ENCODE measurements at places on chromosomes 7 and 10.

DNA sequence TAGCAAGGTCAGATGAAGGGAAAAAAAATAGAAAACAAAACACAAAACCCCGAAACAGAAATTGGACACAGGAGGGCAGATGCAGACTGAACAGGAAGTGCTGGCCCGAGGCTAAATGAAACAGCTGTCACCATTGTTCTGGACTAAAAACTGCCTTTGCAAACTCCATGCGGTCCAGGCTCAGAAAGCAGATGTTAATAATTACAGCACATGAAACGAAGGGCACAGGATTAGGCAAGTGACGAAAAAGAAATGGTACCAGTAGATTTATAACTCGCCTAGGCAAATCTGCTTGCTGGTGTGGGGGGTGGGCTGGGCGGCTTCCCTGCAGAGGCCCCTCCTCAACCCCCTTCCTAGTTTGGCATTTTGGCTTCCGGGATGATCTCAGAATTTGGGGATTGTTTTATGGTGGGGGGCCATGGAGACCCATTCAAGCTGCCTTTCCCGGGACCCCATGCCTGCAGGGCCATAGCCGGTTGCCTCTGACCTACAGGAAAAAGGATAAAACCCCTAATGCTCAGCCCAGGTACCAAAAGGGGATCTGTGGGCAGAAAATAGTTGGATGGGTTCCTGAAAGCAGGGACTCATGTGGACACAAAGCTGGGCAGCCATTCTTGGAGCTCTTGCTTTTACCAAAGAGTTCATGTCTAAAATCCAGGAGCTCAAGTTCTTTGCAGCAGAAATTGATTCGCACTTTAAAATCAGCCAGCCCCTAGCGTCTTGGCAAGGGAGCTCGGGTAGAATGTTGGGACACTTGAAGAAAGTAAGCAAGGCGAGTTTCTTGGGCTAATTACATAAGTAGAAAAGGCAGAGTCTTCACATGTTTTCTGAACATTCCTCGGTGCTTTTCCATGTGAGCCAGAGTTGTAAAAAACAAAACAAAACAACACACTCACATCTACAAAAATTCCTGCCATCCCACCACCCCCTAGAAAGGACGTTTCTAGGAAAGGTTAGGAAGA lies 39.0 kb upstream of the EMX2 start:
- no peak for DNase-seq

- no peak for DNase-seq
Observed at GRCh38 chr10:131109726-131110125, 201.8 kb downstream of the TCERG1L start.

DNA sequence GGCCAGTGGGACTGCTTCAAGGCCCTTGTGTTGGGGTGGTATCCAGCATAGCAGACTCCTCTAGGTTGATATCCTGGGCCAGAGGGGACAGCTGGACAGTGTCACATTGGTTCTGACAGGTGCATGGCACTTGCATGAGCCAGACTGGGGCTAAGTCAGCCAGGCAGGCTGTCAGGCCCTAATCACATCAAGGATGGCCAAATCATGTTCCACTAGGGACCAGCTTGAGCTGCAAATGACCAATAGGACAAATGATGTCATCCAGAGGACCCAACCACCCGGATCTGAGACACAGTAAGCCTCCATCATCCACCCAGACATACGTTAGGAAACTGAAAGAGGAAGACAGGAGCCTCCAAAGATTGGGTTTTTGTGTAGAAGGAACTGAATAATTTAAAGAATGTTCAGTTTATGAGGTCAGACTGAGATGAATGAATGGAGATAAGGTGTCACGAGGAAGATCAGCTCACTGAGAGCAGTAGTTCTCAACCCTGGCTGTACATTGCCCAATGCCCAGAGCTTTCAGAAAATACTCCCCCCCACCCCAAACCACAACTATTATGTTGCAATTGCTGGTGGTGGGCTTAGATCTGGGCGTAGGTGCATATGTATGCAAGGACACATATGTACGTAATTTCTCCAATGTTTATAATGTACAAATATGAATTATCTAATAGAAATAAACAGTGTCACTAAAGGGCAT lies 75.2 kb upstream of the INHBA start:
- DNase-seq, result no peak

DNA sequence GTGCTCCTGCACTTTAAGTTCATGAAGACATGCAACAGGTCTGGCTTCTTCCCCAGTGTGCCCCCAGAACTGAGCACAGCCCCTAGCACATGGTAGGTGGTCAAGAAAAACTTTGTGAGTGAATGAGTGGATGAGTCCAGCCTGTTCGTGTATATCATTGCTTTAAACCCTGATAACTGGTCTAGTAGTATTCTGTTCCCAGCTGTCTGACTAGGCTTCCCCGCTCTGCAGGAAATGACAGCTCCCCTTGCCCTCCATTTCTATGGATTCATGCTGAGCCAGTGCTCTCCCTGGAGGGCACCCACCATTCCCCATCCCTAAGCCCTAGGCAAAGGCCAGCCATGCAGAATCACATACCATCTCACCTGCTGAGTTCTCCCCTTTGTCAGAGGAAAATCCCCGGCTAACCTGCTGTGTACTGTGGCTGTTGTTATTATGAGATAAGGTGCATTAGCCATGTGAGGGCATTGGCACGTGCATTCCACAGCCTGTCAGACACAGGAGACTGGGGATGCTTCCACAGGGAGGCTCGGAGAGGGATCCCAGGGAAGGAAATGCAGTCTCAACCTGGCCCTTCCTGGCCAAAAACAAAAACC lies 698.9 kb downstream of the GRID1 start:
- no peak for DNase-seq

- peak; percentile 70 for DNase-seq
Observed at GRCh38 chr10:73999703-74000102, 1.8 kb downstream of the VCL start.

- DNase-seq, result no peak
Observed at GRCh38 chr7:135466442-135467206, 43.3 kb downstream of the CNOT4 start.

DNA sequence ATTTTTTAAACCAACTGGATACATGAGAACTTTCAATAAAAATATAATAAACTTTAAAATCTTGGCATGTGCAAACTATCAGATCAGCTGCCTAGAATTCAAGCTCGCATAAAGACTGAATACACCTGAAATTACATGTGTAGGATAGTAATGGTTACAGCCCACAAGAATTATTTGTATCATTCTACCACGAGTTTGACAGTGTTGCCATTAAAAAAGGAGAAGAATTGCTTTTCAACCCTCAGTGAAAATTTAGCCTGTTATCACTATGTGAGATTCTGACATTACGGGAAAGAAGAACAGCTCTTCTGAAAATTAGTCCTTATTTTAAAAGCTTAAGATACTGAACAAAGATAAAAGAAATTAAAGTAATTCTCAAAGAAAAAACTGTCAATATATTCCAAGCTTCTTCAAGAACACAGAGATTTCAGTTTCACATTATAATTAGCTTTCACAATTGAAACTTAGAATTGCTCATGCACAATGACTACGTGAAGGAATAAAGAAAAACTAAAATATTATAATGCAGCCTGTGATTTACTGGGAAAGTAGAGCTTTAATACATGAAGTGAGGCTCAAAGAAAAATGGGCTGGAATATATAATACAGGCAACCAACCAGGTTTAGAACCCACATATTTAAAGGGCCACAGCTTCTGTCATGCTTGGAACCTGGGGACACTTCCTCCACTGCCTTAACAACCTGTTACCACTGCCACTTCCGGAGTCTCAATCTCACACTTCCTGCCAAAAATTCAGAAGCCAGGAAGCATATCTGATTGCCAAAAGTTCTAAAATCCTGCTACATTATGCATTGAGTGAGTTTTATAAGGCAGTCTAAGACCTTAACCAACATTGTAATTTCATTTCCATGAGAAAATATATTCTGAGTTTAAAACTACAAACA lies 23.2 kb downstream of the TPK1 start:
- no peak for DNase-seq

GRCh38 chr7:130114776-130115175 lies 44.4 kb downstream of the KLHDC10 start:
- DNase-seq, result no peak

GRCh38 chr10:1576467-1577372 lies 160.6 kb downstream of the ADARB2 start:
- DNase-seq, result no peak

DNA sequence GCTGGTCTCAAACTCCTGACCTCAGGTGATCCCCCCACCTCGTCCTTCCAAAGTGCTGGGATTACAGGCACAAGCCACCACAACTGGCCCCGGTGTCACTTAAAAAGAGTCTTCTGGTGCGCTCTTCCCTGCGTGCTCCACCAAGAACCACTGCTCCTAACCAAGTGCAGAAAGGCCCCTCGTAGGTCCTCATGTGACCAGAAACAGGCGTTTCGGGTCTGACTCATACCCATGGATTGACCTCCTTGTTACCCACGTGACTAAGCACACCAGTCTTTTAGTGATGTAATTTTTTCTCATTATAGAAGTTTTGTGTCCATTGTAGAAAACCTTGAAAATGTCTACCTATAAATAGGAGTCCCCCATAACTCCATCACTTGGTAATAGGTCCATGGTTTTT lies 13.9 kb downstream of the FKBP6 start:
- DNase-seq, result peak; percentile 74

DNA sequence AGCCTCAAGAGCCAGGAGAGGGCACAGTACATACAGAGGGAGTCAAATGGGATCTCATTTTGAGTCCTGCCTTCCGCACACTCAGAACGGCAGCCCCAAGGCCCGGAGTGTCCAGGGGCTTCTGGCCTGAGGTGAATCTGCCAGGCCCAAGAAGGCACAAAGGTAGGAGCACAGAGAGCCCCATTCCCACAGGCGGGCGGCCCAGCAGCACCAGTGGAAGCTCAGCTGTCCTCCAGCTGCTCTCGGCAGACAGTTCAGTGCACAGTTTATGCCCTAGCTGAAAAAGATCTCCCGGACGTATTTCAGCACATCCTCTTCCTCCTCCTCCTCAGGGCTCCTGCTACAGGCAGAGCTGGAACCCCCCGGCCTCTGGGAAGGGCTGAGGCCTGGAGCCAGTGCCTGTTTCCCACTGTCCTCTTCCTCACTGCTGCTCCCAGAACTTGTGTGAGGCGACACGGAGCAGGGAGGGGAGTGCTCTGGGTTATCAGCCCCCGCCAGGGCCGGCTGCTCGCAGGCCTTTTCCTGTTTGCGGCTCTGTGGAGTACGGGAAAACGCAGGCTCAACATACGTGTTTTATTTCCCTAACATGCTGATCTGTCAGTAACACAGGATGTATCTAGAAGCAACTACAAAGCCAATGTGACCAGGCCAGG lies 4.0 kb downstream of the CYREN start:
- no peak for DNase-seq

DNA sequence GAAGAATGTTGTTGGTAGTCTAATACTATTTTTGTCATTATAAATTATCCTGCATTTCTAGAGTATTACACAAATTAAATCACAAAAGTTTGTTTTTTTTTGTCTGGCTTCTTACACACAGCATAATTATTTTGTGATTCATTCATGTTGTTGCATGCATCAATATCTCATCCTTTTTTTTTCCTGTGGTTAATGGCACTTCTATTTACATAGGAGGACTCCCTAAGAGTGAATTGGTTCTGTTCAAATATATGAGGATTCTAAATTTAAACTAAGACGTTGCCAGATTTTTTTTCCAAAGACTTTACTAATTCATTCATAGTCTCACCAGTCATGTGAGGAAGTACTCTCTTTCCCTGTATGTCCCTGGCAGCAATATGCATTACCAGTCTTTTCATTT lies 303.3 kb downstream of the GPR37 start:
- DNase-seq, result peak; percentile 62

DNA sequence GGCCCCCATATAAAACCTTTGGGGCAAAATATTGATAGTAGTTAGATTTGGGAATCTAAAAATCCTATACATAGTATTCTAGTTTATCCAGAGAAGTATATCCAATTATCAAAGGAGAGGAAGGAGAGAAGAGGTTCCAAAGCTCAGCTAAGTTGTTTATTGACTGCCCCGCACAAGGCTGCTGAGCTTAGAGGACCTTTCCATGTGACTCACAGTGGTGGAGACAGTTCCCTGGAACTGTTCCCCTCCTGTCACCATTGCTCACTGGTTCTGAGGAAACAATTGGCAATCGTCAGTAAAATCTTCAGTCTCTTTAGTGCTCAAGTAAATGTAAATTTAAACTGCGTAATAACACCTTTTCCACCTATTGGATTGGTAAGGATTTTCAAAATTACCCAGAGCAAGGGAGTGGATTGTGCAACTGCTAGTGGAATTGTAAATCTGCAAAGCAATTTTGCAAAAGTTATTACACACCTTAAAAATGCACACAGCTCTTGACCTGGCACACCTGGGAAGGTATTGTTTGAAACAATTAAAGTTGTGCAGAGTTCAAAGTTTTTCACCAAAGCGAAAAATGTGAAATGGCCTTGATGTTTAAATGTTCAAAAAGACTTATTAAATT lies 63.1 kb downstream of the EEPD1 start:
- peak; percentile 22 for DNase-seq

DNA sequence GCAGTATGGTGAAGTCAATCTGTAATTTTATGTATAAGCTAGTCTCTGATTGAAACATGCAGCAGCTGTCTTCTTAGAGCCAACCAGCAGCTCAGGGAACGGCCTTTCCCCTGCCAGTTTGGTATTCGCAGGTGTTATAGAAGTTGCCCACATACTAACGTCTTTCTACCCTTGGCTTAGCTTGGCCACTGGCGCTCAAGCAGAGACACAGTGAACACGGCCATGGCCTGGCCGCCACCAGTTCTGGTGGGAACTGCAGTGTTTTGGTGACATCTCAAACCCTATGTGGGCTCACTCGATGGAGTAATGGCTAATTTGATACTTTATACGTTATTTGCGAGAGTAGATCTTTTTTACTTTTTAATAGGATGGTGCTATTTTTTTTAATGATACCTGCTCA lies 17.1 kb downstream of the EIF4H start:
- no peak for DNase-seq

GRCh38 chr7:22377703-22378102 lies 20.7 kb upstream of the RAPGEF5 start:
- no peak for DNase-seq

GRCh38 chr7:117412946-117413559 lies 14.2 kb downstream of the ASZ1 start:
- no peak for DNase-seq

- DNase-seq, result no peak
Observed at GRCh38 chr7:128318691-128319090, 25.0 kb downstream of the RBM28 start.

DNA sequence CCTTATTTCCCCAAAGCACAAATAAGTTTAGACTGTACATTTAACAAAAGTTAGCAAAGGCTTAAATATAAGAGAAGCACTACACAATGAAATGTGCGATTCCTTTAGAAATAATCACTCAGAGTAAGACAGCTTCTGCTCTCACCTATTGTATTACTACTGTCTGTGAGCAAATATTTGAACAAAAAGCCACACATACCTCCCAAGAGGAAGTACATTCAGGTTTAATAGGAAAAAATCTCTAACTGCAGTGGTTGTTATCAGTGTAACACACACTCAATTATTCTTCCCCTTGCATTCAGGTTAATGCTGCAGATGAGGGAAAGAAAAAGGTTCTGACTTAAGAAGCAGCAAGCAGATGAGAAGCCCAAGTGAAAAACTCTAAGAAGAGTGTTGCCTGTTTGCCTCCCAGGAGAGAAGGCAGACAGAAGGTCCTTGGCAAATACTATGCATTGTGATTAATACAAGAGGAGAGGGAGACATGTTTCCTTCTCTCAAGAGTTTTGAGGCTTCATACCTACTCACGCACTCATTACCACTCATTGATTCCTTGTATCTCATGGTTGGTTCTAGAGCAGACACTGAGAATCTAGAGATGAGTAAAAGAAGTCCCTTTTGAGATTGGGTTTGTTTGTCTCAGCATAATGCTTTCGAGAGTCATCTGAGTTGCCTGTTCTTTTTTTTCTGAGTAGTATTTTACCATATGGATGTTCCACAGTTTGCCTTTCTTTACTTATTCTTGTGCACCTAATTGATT lies 13.6 kb downstream of the GIMAP4 start:
- DNase-seq, result no peak

Measured in astrocyte of the spinal cord (primary cell).